ENCODE measurements at places on chromosomes 11 and 22.
A peak's percentile ranks its signal among the peaks of the same experiment; 100 is the strongest.

- peak; percentile 65 for DNase-seq
These were observed 3.3 kb downstream of the MAP4K2 start for GRCh38 chr11:64799623-64800302.

GRCh38 chr22:36386900-36387708 lies 663 bp downstream of the MYH9 start:
- no peak for DNase-seq

- DNase-seq, result no peak
These were observed 67.0 kb downstream of the ARHGAP20 start for GRCh38 chr11:110645253-110645652.

DNA sequence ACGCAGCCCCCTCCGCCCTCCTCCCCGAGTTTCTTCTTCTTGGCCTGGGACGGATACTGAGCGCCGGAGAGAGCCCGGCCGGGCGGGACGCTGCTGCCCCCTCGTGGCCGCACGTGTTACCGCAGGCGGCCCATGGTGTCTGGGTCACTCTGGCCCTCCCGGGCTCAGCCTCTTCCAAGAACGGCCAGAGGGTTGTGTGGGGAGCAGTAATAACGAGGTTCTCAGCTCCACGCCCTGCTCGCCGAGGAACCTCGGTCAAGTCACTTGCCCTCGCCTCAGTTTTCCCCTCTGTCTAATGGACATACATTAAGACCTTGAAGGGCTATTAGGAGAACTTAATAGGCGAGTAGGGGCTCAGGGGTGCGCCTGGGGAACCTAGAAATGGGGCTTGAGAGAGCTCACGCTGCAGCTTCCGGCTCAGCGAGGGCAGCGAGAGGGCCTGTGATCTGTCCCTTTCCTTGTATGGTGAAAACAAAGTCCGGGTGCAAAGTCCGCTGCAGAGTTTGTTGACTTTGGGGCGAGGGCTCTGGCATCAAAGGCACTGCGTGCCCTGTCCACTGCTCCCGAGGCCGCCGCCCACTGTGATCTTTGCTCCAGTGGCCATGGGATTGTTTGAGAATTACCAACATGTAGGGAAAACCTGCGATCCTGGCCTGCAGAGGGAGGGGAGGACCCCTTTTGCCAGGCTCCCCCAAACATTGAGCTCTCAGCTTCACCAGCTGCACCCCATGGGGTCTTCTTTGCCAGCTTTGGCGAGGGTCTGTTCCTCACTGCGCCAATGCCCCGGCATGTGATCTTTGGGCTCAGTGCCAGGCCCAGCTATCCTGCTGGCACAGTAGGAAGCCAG lies 14.4 kb upstream of the LRP5 start:
- peak; percentile 51 for DNase-seq

GRCh38 chr11:108997826-108998225 lies 333.0 kb downstream of the DDX10 start:
- no peak for DNase-seq

- no peak for DNase-seq
These were observed 54.2 kb upstream of the FGF3 start for GRCh38 chr11:69873166-69874077.

GRCh38 chr11:75441804-75442132 lies 8.8 kb upstream of the KLHL35 start:
- no peak for DNase-seq

DNA sequence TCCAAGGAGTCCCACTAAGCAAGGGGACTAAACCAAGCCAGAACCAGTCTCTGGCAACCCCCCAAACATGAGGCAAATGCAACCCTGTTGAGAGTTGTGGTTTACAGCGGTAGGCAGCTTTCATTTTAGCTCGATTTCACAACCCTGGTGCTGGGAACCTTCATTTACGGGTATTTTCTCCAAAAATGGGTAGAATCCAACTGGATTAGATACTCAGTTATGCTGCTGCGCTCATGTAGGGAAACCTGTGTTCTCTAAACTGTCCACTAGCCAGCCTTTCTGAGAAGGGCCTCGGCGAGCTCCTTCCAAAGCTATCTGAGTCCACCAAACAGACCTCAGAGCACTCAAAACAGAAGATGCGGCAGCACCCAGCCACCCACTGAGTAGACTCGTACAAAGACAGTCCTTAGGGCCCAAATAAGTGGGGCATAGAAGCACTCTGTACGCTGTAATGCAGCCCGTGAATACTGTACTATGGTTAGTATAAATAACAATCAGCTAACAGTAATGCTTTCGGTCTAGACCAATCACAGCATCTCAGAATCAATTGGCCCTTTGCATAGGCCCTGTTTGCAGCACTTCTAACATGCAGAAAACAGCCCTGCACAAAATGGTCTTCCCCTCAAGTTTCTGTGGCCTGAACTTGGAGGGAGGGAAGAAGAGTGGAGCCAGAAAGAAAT lies 104.7 kb downstream of the ETS1 start:
- DNase-seq, result no peak

DNA sequence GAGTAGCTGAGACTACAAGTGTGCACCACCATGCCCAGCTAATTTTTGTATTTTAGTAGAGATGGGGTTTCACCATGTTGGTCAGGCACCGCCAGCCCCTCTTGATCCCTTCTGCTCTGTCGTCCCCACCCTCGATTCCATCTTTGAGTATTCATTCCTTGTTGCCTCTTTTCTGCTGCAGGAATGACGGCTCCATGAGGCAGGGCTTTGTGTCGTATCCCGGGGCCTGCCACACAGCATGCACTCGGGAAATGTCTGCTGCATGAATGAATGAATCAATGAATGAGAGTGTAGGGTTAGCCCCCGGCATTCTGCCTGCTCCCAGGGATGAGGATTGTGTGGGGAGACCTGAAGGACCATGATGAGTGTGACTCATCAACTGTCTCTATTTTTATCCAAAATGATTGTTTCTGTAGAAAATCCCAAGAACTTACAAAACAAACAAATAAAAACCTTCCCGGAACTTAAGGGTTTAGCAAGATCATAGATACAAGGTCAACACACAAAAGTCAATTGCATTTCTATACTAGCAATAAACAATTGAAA lies 54.6 kb upstream of the SLC22A12 start:
- no peak for DNase-seq

GRCh38 chr22:50276143-50276542 lies 6.0 kb upstream of the MAPK11 start:
- no peak for DNase-seq

- DNase-seq, result no peak
These were observed at the start of gene GUCD1 for GRCh38 chr22:24554313-24555164. Gene GUCD1, minus strand, starts transcription at chr22:24555138. Its CDS starts 147 bp downstream, at chr22:24554991.

DNA sequence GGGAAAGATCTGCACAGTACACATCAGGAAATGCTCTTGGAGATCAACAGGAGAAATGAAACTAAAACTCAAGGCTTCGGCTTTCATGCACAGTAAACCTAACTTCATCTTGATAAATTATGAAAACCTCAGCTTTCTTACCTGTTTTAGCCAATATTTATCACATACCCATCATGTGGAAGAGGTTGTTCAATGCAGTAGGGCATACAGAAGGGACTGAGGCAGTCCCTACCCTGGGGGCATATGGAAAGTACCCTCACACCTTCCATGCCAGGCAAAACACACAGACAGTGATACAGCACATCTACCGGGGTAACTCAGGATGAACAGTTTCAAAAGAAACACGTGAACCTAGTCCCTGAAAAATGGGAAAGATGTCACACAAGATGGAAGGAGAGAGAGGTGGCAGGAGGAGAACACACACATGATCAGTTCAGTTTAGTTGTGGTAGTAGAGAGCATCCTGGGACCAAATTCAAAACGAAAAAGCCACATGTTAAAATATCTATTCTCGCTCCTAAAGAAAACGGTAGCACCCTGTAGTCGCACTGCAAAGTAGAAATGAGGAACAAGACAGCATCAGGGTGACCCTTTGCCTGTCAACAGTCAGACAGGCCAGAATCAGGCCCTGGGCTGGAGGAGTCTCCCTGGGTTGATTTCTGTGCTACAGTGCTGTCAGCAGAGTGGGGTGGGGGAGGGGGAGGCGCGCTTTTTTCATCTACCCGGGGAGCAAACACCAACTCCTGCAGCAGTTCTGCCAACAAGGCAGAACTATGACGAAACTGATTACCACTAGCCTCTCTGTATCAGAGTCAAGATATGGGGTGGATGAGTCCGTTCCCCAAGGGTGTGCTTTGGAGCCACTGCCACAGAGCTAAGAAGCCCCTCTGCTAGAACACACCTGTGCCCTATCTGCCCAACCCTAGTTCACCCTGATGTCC lies 1.3 kb downstream of the HIRA start:
- DNase-seq, result no peak

DNA sequence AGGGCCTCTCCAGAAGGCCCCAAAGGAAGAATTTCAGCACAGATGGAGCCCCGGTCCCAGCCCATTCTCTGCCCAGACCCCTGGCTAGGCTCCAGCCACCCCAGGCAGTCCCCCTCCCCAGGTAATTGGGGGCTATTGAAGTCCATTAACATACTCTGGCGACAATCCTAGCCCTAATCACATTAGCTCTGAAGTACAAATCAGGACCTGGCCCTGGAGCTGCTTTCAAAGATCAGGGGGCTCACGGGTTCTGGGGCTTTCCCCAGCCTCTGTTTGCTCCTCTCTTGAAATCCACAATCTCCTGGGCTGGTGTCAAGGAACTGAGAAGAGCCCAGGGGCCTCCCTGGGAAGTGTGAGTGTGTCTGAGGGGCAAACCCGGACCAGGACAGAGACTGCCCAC lies 22.3 kb downstream of the FGF4 start:
- DNase-seq, result no peak

DNA sequence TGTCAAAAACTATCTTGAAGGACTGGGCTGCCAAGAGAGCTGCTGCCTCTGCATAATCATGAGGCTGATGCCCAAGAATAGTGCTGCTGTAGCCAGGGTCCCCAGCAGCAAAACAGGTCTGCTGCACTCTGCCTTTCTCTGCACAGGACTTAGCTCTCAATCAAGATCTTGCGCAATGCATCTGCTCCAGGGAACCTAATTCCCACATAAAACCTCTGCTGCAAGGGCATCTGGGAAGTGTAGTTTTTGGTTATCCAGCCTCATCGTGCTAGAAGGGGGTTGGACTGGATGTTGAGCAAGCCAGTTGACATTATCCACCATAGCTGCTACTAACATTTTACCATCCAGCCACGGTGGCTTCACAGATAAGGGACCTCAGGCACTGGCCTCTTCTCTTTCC lies 192.7 kb downstream of the C11orf91 start:
- no peak for DNase-seq

GRCh38 chr22:36383110-36383581 lies 4.6 kb downstream of the MYH9 start:
- no peak for DNase-seq

DNA sequence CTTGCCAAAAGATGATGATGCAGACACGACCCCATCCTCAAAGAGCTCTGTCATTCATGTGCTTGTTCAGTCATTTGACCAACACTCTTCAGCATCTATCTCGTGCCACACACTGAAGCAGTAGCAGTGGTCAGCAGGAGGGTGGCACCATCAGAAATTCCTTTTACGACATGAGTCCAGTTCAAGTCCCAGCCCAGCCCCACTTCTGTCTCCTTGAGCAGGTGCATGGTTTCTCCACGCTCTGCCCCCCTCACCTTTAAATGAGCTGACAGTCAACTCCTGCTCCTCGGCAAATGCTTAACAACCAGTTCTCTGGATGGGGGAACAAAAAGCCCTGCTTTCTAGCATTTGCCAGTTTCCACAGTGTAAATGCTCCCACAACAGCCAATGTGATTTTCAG lies 60.9 kb downstream of the SYN3 start:
- no peak for DNase-seq

GRCh38 chr11:131223198-131223991 lies 147.0 kb upstream of the NTM start:
- DNase-seq, result no peak

- no peak for DNase-seq
These were observed 13.6 kb downstream of the GATD1 start for GRCh38 chr11:763549-764321.

GRCh38 chr11:61693922-61694601 lies 13.9 kb downstream of the DAGLA start:
- peak; percentile 81 for DNase-seq

DNA sequence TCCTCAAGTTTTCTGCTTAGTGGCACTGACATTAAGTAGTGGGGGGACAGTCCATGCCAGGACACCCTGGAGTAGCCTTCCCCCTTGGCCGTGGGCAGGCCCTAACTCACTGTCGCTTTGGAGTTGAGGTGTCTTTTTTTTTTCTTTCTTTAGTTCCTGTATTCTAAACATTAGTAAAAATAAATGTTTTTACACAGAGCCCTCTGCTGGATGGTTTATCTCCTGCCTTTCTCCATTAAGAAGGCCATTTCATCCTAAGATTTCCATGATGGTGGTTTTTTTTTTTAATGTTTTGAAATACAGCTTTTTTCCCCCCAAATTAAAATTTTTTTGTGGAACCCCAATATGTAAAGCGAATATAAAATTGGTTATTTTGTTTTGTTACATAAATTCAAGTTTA lies 1.8 kb upstream of the TIGD3 start:
- no peak for DNase-seq

- no peak for DNase-seq
These were observed 18.1 kb downstream of the LRP4 start for GRCh38 chr11:46900091-46900746.

DNA sequence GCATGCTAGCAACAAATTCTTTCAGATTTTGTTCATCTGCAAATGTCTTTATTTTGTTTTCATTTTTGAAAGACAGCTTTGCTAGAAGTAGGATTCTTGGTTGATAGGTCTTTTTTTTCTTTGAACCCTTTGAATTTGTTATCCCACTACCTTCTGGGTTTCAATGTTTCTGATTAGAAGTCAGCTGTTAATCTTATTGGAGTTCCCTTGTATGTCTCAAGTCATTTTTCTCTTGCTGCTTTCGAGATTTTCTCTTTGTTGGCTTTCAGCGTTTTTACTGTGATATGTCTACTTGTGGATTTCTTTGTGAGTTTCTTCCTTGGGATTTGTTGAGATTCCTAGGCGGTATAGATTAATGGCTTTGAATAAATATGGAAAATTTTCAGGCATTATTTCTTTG lies 27.2 kb upstream of the MS4A8 start:
- peak; percentile 11 for DNase-seq

DNA sequence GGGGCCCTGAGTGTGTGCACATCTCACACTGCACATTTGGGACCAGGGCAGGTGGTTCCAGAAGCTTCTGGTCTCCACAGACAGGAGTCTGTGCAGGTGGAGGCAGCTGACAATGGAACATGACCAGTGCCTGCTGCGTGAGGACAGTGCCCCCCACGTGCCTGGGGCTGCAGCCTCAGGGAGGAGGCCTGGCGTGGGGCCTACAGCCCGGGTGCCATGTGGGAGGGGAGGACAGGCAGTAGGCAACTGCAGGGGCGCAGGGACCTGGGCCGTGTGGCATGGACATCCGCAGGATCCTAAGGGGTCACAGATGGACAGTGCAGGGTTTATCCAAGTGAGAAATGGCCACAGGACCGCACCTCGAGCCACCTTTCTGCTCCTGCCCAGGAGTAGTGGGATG lies 28.8 kb downstream of the TSPAN4 start:
- no peak for DNase-seq

All from NCI-H1092 treated with DMSO at 0.1 percent for 48 hours (cell line).